ENCODE measurements at places on chromosomes 11 and 22. TPM values are rescaled to one million over a fixed set of nuclear protein-coding genes. Genes with fewer than 3 reads are reported as not detected.

DNA sequence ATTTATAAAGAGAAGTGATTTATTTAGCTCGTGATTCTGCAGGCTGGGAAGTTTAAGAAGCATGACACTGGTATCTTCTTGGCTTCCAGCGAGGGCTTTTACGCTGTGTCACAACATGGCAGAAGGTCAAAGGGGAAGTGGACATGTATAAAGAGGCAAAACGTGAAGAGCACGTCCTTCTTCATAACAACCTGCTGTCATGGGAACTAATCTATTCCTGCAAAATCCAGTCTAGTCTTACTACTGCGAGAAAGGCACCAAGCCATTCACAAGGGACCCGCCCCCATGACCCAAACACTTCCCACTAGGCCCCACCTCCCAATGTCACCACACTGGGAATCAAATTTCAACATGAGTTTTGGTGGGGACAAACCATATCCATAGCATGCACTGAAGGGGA, 58.3 kb downstream of the AMOTL1 start:
- peaks cover 66% of the 10 kb centered on the region for H3K36me3 ChIP-seq
- H3K4me1 ChIP-seq: peaks cover 7% of the 10 kb centered on the region
- H3K27ac ChIP-seq: peak overlapping the region; percentile 13
- peak; percentile 24 for DNase-seq

GRCh38 chr11:46308631-46309419, 31.4 kb downstream of the CREB3L1 start:
- 0 out of 2 replicates have a peak overlapping the region, but pooled peaks have one; percentile 27 for H3K27ac ChIP-seq
- H3K27me3 ChIP-seq: no peaks in the 10 kb centered on the region
- peaks cover 19% of the 10 kb centered on the region for H3K4me1 ChIP-seq
- DNase-seq: peak; percentile 87
- no peak overlapping the region for H3K4me3 ChIP-seq
- H3K36me3 ChIP-seq: no peaks in the 10 kb centered on the region

DNA sequence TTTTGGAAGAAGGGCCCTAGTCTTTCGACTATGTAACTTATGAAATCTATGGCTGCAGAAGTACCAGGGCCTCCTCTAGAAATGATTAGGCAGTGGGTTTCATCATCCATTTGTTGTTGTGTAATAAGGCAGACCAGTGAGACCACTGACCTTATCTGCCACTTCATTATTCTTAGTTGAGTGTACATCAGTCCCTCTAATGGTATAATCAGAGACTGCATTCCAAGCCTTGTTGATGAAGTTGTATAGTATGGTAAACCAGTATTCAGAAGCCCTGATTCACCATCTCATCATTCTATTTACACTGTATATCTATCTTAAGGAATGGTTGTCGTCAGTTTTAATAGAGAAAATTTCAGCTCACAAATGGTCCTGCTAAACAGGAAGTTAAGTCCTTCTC, 32.2 kb upstream of the GRIA4 start:
- no peak overlapping the region for H3K4me3 ChIP-seq
- no peak for DNase-seq
- no peak overlapping the region for H3K27ac ChIP-seq
- H3K4me1 ChIP-seq: no peaks in the 10 kb centered on the region
- no peaks in the 10 kb centered on the region for H3K36me3 ChIP-seq

Gene TESMIN
- total RNA-seq: 91.9 TPM

DNA sequence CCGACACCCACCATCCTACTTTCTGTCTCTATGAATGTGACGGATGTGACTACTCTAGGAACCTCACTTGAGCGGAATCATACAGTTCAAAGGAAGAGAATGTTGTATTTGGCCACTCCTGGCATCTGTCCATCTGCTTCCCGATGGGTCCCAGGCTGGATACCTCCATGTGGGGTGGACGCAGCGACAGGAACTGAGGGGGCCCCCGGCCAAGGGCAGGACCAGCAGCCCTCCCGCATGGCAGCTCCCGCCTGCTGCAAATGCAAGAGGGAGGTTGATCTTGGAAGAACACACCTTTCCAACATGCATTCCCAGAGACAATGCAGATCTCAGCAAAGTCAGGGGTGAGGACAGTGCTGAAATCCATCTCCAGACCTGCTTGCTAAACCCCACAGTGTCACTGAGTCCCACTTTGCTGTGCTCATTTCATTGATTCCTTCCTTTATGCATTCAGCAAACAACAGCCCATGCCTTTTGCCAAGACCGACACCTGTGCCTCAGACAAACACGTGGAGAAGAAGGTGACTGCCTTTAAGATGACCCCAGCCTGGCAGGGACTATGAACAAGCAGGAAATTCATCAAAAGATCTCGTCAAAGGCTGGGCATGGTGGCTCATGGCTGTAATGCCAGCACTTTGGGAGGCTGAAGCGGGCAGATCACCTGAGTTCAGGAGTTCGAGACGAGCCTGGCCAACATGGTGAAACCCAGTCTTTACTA, 246.2 kb downstream of the CTTN start:
- peaks cover 90% of the 10 kb centered on the region for H3K4me1 ChIP-seq
- DNase-seq: no peak
- no peaks in the 10 kb centered on the region for H3K36me3 ChIP-seq
- H3K27me3 ChIP-seq: no peaks in the 10 kb centered on the region
- no peak overlapping the region for H3K4me3 ChIP-seq
- H3K27ac ChIP-seq: peak overlapping the region; percentile 87

- no peaks in the 10 kb centered on the region for H3K27me3 ChIP-seq
- H3K36me3 ChIP-seq: peaks cover 23% of the 10 kb centered on the region
- no peak overlapping the region for H3K27ac ChIP-seq
- no peak for DNase-seq
These were observed 90.4 kb downstream of the CWC15 start for GRCh38 chr11:94882931-94883330.

DNA sequence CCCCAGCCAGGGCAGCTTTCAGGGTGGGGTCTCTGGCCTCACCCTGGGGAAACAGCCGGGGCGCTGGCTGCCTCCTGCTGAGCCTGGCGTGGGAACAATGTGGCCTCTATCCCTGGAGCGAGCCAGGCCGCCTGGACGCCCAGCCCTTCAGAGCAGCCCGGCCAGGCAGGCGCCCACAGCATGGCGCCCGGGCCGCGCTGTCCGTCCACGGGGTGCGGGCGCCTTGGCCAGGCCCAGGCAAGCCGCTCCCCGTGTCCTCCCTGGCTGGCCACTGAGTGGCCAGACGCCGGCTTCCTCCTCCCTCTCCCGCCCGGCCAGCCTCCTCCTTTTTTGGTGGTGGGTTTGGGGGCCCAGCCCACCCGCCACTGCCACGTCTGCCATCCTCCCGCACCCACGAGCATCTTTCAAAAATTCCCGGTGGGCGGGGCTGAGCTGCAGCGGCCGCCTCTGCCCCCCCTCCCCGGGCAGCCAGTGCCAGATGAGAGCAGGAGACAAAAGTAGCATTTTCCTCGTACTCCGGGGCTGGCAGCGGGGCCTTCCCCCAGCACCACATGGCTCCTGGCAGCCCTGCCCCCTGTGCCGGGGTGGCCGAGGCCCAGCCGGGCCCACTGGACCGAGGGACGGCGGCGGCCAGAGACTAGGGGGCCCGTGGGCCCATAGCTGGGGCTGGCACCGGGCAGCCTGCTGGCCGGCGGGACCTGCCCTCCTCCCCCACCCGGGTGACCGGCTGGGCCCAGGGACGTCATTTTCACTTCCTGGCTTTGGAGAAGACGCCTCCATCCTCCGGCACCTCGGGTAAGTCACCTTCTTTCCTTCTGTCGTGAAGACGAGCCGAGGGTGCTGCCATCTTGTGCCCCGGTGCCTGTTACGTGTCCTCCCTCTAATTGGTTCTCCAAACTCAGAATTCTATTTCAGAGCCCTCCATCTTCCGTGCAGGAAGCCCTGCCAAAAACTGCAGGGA, 70.2 kb upstream of the PPARA start:
- H3K27ac ChIP-seq: no peak overlapping the region
- no peaks in the 10 kb centered on the region for H3K36me3 ChIP-seq

Gene CEND1
- 2.0 TPM for total RNA-seq

- no peaks in the 10 kb centered on the region for H3K27me3 ChIP-seq
- no peak for DNase-seq
- H3K4me1 ChIP-seq: peaks cover 3% of the 10 kb centered on the region
- H3K36me3 ChIP-seq: peaks cover 10% of the 10 kb centered on the region
- H3K27ac ChIP-seq: no peak overlapping the region
These were observed 246.6 kb downstream of the TMEM135 start for GRCh38 chr11:87284306-87284705.

Gene CSF2RB
- total RNA-seq: 0.07 TPM

DNA sequence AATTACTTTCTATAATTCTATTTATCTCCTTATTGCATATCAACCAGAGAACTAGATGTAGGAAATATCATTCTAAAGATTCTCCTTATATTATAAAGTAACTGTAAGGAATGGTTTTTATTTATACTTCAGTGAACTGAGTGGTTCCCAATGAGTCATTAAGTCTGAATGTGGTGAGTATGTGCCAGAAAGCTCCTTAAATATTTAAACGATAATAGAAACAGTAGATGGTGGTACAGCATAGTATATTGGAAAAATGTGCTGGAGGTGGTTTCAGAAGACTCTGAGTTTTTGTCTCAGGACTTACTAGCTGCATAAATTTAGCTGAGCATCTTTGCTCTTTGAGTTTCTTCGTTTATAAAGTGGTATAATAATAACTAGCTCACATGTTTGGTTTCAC, 653.5 kb downstream of the FAM181B start:
- no peaks in the 10 kb centered on the region for H3K27me3 ChIP-seq
- no peak overlapping the region for H3K4me3 ChIP-seq
- DNase-seq: no peak
- no peaks in the 10 kb centered on the region for H3K36me3 ChIP-seq

DNA sequence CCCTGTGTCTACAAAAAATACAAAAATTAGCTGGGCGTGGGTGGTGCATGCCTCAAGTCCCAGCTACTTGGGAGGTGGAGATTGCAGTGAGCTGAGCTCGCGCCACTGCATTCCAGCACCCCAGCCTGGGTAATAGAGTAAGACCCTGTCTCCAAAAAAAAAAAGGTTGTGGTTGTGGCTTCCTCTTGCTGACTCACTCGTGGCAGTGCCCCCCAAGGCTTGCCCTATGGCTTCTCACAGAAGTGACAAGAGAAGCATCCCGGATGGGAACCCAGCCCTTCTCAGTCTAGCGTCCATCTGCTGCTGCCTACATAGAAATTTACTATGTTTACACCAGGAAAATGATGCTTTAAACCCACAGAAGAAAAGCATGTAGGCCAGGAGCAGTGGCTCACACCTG, 68.5 kb upstream of the PITPNB start:
- peaks cover 16% of the 10 kb centered on the region for H3K4me1 ChIP-seq
- peaks cover 9% of the 10 kb centered on the region for H3K36me3 ChIP-seq
- DNase-seq: no peak
- H3K27ac ChIP-seq: no peak overlapping the region
- no peak overlapping the region for H3K4me3 ChIP-seq
- H3K27me3 ChIP-seq: no peaks in the 10 kb centered on the region

Gene APOL3
- 0.60 TPM for total RNA-seq

GRCh38 chr11:106231591-106231990, 154.1 kb downstream of the AASDHPPT start:
- H3K36me3 ChIP-seq: peaks cover 14% of the 10 kb centered on the region
- DNase-seq: no peak
- no peak overlapping the region for H3K27ac ChIP-seq

DNA sequence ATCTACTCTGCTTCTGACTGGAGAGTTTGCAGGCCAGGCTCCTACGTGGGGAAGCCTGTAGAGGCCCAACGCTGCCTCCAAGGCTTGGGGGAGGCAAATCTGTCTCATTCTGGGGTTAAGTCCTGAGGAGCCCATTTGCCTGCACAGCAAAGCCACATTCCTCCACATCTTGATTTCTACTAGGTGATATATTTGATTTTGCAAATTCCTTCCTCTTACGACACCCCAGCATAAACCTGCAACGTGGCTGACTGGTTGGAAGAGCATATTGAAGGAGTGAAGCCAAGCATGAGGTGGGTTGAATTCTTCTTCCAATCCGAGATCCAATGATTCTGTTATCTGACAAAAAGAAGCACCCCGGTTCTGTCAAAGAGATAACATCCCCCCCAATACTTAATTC, 87.1 kb downstream of the FBXO7 start:
- no peak overlapping the region for H3K4me3 ChIP-seq
- H3K27me3 ChIP-seq: peaks cover 6% of the 10 kb centered on the region
- no peaks in the 10 kb centered on the region for H3K36me3 ChIP-seq
- H3K27ac ChIP-seq: no peak overlapping the region

GRCh38 chr22:27986937-27987336, 67.9 kb upstream of the PITPNB start:
- H3K4me1 ChIP-seq: peaks cover 10% of the 10 kb centered on the region
- DNase-seq: no peak
- H3K27ac ChIP-seq: 0 out of 2 replicates have a peak overlapping the region, but pooled peaks have one; percentile 23
- peaks cover 12% of the 10 kb centered on the region for H3K36me3 ChIP-seq
- no peaks in the 10 kb centered on the region for H3K27me3 ChIP-seq

GRCh38 chr11:67406969-67407687, 3.2 kb downstream of the TBC1D10C start:
- peaks cover 8% of the 10 kb centered on the region for H3K27me3 ChIP-seq
- no peak for DNase-seq
- H3K27ac ChIP-seq: no peak overlapping the region
- peaks cover 18% of the 10 kb centered on the region for H3K4me1 ChIP-seq

Gene OR5M10
- not detected for total RNA-seq

DNA sequence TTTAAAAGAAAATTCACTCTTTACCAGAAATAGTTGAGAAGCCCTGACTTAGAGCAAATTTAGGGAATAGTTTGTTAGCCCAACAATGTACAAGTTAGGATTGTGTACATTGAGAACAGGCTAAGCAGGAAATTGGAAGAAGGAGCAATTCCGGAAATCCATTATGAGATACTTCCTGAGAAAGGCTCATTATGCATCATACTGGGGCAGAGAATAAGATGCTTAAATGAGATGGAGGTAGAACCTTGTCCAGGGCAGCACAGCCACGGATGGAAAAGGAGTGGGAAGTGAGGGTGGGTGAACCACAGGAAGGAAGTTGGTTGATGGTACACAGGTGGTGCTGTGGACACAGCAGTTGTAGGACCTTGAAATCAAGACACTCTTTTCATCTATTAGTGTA, 180.2 kb downstream of the PGR start:
- H3K36me3 ChIP-seq: peaks cover 3% of the 10 kb centered on the region
- peaks cover 9% of the 10 kb centered on the region for H3K4me1 ChIP-seq
- H3K27me3 ChIP-seq: no peaks in the 10 kb centered on the region

GRCh38 chr11:18704698-18705097, 6.1 kb downstream of the TMEM86A start:
- H3K27me3 ChIP-seq: peaks cover 84% of the 10 kb centered on the region
- no peak for DNase-seq
- H3K36me3 ChIP-seq: no peaks in the 10 kb centered on the region
- no peak overlapping the region for H3K27ac ChIP-seq
- H3K4me1 ChIP-seq: peaks cover 13% of the 10 kb centered on the region

- H3K4me1 ChIP-seq: no peaks in the 10 kb centered on the region
- no peaks in the 10 kb centered on the region for H3K27me3 ChIP-seq
- no peak overlapping the region for H3K4me3 ChIP-seq
These were observed 1.5 kb downstream of the TNNT3 start for GRCh38 chr11:1920909-1921573.

GRCh38 chr11:57426929-57427726, at the start of gene SLC43A3:
SLC43A3 (minus strand) TSS chr11:57427121; CDS start chr11:57426172, 949 bp downstream.
- H3K27ac ChIP-seq: peak within 1 kb of the TSS; percentile 64
- peaks cover 29% of the 10 kb centered on the region for H3K4me1 ChIP-seq
- H3K4me3 ChIP-seq: peak within 1 kb of the TSS; percentile 72
- peaks cover 38% of the 10 kb centered on the region for H3K27me3 ChIP-seq

Gene TRIM51
- total RNA-seq: not detected

Gene APOL4
- total RNA-seq: not detected

GRCh38 chr22:50314081-50314454, 6.6 kb upstream of the PLXNB2 start:
- H3K36me3 ChIP-seq: no peaks in the 10 kb centered on the region
- H3K27me3 ChIP-seq: no peaks in the 10 kb centered on the region
- H3K4me3 ChIP-seq: no peak overlapping the region

Gene CCDC188
- not detected for total RNA-seq

- H3K27me3 ChIP-seq: no peaks in the 10 kb centered on the region
- no peak overlapping the region for H3K4me3 ChIP-seq
- H3K4me1 ChIP-seq: peaks cover 26% of the 10 kb centered on the region
- H3K27ac ChIP-seq: no peak overlapping the region
- peaks cover 15% of the 10 kb centered on the region for H3K36me3 ChIP-seq
These were observed 29.9 kb upstream of the TXNRD2 start for GRCh38 chr22:19971276-19972124.

Data from WTC11 (cell line).